ENCODE measurements at places on chromosomes 7 and 10.

- no peak for DNase-seq
Measured at GRCh38 chr7:12570168-12570533, 369 bp upstream of the SCIN start.

DNA sequence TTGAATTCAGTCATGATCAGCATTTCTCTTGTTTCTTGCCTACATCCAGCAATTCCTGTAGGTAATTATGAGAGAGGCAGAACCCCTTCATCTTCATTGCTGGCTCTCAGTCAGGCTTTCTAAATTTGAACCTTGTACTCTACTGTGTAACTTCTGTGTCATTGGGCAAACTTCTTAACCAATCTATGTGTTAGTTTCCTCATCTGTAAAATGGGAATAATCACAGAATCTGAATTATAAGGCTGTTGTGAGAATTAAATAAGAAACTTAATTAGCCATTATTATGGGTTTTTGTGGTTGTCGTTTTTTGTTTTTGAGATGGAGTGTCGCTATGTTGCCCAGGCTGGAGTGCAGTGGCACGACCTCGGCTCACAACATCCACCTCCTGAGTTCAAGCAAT lies 11.5 kb upstream of the GALNT11 start:
- DNase-seq: no peak

DNA sequence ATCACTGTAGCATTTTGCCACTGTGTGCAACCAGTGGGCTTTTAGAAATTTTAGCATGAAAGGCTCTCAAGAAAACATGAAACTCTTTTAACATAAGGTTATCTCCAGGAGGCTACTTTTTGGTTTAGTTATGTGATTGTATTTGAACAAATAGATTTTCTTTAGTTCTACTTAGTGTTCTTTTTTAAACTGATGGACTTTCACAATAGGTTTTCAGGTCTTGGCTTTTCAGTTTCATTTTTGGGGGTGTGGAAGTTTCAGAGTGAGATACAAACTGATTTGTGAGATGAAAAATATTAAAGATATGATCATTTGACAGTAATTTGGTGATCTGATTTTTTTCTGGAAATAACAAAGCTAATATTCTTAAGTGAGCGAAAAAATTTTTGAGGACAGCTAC lies 344.1 kb downstream of the PHF14 start:
- no peak for DNase-seq

DNA sequence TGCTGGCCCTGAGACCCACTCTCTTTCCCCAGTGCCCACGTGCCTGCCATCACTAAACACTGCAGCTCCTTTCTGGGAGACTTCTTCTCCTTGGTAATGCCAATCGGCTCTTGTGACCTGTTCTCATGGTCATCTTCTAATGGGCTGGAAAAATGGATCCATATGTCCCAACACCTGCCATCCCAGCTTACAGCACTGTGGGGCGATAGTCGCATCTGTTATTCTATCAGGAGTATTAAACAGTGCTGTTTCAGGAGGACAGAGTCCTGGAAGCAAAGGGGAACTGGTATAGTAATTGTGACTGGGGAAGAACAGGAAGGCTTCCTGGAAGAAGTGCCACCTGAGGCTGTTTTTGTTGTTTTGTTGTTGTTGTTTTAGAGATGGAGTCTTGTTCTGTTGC lies 411.2 kb downstream of the GLRX3 start:
- DNase-seq: no peak

- no peak for DNase-seq
Measured at GRCh38 chr10:88980800-88981199, 9.8 kb upstream of the FAS start.
